ENCODE measurements at places on chromosomes 5 and 9. TPM values are rescaled to one million over a fixed set of nuclear protein-coding genes. Genes with fewer than 3 reads are reported as not detected.

Gene SLC34A1
- total RNA-seq, result not detected

Gene GRXCR2
- total RNA-seq, result not detected

Gene ADGRV1
- total RNA-seq, result under 0.01 TPM

Gene ADAMTSL1
- 10.0 TPM for total RNA-seq

Gene HAND1
- total RNA-seq, result not detected

GRCh38 chr5:1139331-1140170 lies 27.7 kb upstream of the SLC12A7 start:
- no peak for DNase-seq

- DNase-seq, result no peak
Measured at GRCh38 chr5:64835266-64835665, 66.5 kb downstream of the CWC27 start.

GRCh38 chr5:4144411-4145007 lies 548.9 kb downstream of the IRX1 start:
- no peak for DNase-seq

- peak; percentile 52 for DNase-seq
Measured at GRCh38 chr5:11182441-11183080, 421.5 kb upstream of the DAP start.

- peak; percentile 59 for DNase-seq
Measured at GRCh38 chr9:91221332-91221731, 140.4 kb downstream of the AUH start.

DNA sequence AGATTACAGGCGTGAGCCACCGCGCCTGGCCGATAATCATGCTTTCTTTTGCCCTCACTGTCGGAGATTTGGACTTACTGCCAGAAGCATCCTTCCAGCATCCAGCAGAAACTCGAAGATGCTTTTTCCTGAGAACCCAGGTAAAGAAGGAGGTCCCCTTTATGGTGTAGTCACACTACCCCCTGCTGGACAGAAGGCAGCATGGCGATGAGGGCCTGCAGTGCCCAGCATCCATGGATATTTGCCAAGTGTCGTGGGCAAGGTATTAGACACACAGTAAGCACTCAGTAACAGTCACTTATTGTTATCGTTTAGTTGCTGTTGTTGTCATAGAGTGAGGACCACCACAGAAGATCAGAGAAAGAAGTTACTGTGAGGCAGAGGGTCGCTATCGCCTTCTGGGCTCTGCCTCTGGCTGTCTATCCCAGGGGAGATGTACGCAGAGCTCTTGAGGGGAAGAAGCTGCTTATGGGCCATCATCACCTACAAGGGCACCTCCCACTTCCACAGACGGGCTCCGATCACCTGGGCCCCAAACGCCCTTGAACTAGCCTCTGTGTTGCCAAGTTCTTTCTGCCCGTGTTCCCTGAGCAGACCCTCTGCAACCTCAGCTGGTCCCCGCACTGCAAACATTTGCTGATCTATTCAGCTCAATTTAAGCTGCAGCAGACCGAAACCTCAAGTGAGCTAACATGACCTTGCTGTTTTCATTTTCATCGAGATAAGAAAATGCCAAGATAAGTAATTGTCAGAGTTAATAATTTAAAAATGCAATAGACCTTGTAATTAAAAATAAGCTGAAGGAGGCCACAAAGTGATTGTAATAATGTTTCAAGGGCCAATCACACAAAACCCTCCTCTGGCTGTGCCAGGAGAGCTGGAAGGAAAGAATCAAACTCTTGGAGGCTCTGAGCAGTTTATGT lies 23.9 kb downstream of the C5orf15 start:
- peak; percentile 48 for DNase-seq

GRCh38 chr5:63961598-63962161 lies 565 bp downstream of the HTR1A start:
- no peak for DNase-seq

Data from fibroblast of villous mesenchyme (primary cell).